ENCODE measurements at places on chromosomes 6 and 20.

DNA sequence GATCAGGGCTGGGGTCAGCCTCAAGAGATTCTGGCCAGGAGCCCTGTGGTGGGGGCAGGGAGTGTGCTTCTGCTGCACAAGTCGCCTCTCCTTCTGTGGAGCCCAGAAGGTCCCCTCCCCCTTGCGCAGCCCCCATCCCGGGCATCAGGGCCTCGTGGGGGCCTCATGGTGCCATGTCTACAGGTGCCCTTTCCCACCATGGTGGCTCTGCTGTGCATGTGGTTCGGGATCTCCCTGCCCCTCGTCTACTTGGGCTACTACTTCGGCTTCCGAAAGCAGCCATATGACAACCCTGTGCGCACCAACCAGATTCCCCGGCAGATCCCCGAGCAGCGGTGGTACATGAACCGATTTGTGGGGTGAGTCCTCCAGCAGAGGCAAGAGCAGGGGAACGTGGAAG is 48.1 kb downstream of the TM9SF4 start:
- no peak for DNase-seq

GRCh38 chr6:110656492-110656891 is 158.8 kb downstream of the CDK19 start:
- DNase-seq: no peak

DNA sequence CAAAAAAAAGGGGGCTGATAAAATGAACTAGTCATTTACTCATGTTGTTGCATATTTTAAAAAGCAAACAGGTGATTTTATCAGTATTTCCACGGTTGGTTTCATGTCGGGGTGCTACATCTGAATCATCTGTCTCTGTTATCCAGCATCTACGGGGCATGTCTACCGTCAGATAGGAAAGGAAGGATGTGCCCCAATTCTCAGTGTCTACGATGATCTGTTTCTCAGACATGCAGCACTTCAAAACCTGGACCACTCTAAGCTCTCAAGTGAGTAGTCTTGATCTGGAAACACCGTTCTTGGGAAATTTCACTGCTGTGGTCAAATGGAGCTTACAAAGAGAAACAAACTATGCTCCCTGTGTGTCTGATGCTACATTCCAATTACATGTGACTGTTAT is 240.3 kb upstream of the TAB2 start:
- DNase-seq: no peak

- no peak for DNase-seq
These were observed 1.8 kb upstream of the RBM39 start for GRCh38 chr20:35743693-35744491.

DNA sequence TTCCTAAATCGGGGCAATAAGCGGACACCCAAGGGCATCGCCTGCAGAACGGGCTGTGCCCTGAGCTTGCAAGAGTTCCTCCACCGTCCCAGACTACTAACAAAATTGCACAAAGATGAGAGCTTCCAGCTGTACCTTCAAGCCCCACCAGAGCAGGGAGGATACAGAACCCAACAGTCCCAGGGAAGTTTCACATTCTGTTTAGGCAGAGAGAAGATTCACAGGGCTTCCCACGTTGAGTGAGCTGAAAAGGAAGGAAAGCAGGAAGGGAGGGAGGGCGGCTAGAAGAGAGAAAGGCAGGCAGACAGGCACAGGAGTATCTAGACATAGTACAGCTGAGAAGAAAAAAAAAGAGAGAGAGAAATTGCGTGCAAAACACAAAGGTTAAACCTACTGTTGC is 112.6 kb upstream of the AFDN start:
- DNase-seq: no peak

All from CD4-positive, alpha-beta T cell treated with Interleukin-15 for 1 hour (primary cell).